ENCODE measurements at places on chromosomes 7 and 10.

- DNase-seq: no peak
Observed at GRCh38 chr7:140577651-140578050, 63.0 kb downstream of the DENND2A start.

- DNase-seq: no peak
Observed at GRCh38 chr7:70630440-70630817, 501.5 kb upstream of the GALNT17 start.

DNA sequence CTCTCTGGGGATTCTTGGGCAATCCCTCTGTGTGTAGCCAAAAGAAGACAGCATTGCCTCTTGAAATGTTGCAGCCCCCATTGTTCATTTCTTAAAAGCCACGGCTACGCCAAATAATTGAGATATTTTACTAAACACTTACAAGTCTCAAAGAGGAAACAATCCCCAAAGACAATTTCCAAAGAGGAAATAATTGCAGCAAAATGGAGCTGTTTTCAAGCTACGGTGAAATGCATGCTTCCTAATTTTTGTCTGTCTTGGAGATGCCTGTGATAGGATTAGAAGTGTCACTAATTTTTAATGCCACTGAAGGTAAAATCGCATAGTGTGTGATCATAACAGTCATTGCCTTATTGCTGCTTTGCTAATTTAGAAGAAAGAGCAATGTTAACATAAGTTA, 72.9 kb upstream of the NAMPT start:
- no peak for DNase-seq

GRCh38 chr7:90387470-90388240, 15.6 kb upstream of the CLDN12 start:
- no peak for DNase-seq

- DNase-seq: no peak
Observed at GRCh38 chr10:24184455-24184854, 24.5 kb upstream of the KIAA1217 start.

GRCh38 chr10:13871776-13872175, 285.0 kb downstream of the PRPF18 start:
- no peak for DNase-seq

DNA sequence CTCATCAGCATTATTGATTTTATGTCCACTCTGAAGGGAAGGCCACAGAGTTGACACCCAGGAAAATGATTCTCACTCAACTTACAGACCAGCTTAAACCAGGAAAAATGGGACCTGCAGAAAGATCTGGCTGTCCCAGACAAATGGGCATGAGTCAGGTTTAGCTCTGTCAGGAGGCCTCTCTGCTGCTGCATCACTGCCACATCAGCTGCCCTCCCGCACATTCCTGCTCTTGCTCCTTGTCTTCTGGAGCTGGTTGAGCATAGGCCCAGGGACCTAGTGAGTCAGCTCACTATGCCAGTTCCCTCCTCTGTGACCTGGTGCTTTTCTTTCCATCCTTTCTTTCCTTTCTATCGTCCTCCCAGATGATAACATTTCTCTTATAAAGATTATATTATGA, 18.8 kb upstream of the SMNDC1 start:
- DNase-seq: no peak

DNA sequence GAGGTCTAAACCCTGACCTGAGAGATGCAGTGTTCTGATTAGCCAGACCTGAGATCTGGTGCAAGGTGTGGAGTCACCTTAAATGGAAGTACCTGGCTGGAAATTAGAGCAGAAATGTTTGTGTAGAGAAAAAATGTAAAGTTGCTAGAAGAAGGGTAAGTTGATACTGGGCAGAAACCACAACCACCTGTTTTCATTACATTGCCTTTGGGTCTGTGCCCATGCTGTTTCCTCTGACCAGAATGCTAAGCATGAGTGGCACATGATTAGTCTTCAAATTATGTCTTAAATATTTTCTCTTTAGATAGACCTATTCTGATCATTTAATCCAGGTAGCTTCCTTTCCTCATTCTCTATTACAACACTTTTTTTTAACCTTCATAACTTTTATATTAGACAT, 69.0 kb downstream of the CASD1 start:
- no peak for DNase-seq

GRCh38 chr7:68511281-68511680, 1087.0 kb upstream of the AUTS2 start:
- no peak for DNase-seq

GRCh38 chr7:150514748-150515222, at the start of gene GIMAP7:
Gene GIMAP7 (plus strand): TSS chr7:150514872. CDS start chr7:150519975, 5,103 bp downstream.
- DNase-seq: no peak

- DNase-seq: no peak
Observed at GRCh38 chr10:80860719-80861118, 323.0 kb downstream of the SH2D4B start.

- no peak for DNase-seq
Observed at GRCh38 chr7:36682102-36682501, 42.2 kb downstream of the AOAH start.

- no peak for DNase-seq
Observed at GRCh38 chr10:5565205-5565545, 40.4 kb downstream of the CALML3 start.

DNA sequence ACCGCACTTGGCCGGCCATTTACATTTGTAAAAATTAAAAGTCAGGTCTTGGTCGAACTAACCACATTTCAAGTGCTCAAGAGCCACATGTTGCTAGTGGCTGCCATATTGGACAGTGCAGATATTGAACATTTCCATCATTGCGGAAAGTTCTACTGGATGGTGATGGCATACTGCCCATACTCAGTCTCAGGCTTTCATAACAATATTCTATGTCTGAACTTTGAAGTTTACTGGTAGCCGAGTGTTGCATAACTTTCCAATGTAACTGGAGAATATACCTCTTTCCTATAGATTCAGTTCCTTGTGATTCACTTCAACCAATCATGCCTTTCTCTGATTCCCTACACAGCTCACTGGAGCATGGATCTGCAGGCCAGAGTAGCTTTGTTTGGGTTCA, 43.7 kb downstream of the PSMC2 start:
- no peak for DNase-seq

- DNase-seq: no peak
Observed at GRCh38 chr10:85720931-85721590, 645.5 kb downstream of the GRID1 start.

- no peak for DNase-seq
Observed at GRCh38 chr10:1102416-1102815, 46.2 kb downstream of the WDR37 start.

GRCh38 chr7:151435971-151436370, 4.0 kb downstream of the CRYGN start:
- DNase-seq: no peak

DNA sequence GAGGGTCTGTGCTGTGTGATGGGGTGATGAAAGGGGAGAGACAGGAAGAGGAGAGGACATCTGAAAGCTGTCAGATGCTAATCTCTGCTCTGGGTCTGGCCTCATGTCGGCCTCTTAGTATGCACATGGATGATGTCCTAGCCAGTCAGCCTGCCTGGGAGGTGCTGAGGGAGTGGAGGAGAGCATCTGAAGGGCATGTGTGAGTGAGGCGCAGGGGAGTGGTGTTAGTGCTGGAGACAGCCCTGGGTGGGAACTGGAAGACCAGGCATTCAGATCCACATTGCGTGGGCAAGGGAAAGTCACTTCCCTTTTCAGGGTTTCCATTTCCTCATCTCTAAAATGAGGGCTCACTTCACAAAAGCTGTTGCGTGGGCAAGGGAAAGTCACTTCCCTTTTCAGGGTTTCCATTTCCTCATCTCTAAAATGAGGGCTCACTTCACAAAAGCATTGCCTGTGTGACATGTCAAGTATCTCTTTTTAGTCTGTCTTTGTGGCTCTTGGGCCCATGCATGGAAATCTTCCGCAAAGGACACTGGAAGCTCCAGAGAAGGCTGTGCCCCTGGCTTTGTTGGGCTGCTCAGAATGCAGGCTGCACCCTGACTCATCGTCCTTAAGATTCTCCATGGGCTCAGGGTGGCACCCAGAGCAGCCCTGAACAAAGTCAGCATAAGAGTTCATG, 10.0 kb downstream of the SFTPD start:
- DNase-seq: no peak

GRCh38 chr10:102455893-102456471, 4.6 kb upstream of the C10orf95 start:
- DNase-seq: no peak

GRCh38 chr10:91782539-91782938, 15.7 kb upstream of the TNKS2 start:
- no peak for DNase-seq

GRCh38 chr10:6770846-6771245, 190.8 kb upstream of the PRKCQ start:
- DNase-seq: no peak

- DNase-seq: no peak
Observed at GRCh38 chr7:44373418-44373740, 48.0 kb upstream of the CAMK2B start.

DNA sequence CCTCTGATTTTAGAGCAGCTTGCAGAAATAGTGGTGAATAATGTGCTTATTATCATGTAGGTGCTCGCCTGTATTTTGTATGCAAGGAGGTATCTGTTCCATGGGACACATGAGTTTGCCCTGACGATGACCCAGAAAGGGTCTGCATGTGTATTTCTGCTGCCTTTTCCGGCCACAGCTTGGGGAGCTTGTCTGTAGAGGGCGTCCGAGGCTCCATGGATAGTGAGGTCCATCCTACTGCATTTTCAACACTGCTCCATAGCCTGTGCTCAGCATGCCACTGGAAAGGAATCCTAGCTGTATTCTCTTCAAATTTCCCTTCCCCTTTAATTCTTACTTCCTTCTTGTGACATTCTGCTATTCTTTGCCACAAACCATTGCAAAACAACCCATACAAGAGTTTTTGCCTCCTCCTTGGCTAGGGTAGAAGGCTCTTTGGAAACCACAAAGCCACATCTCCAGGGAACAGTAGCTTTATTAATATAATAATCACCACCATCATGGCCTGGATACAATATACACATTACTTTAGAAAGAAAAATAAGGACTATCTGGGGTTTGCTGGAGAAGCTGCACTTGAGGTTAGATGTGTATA, 127.7 kb downstream of the DYNC1I1 start:
- no peak for DNase-seq

- DNase-seq: no peak
Observed at GRCh38 chr10:89837165-89838043, 136.0 kb downstream of the KIF20B start.

GRCh38 chr10:119896937-119897770, 4.6 kb downstream of the SEC23IP start:
- no peak for DNase-seq

- DNase-seq: no peak
Observed at GRCh38 chr10:26714415-26715136, 17.1 kb downstream of the PDSS1 start.

Data from NCI-H774 (cell line).